Eye (tissue), 1 donor: ENCODE measurements at places on chromosomes 3 and 15.
A peak's percentile ranks its signal among the peaks of the same experiment; 100 is the strongest.

- no peak for DNase-seq
These were observed 10.9 kb downstream of the ATG7 start for GRCh38 chr3:11283139-11283475.

GRCh38 chr3:133955892-133956291 is 60.2 kb upstream of the RAB6B start:
- DNase-seq, result peak; percentile 27

GRCh38 chr3:119300991-119301391 is 6.8 kb downstream of the ARHGAP31 start:
- DNase-seq, result no peak

DNA sequence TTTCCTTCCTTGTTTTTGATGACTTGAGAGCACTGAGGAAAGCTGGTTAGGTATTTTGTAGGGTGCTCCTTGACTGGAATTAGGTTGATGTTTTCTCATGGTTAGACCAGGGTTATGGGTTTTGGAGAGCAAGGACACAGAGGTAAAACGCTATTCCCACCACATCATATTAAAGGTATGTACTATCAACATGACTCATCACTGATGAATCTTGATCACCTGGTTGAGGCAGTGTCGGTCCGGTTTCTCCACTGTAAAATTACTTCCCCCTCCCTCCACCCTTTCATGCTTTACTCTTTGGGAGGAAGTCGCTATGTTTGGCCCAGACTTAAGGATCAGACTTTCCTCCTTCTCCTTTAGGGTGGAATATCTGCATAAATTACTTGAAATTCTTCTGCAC is 201.6 kb downstream of the EDEM1 start:
- no peak for DNase-seq

DNA sequence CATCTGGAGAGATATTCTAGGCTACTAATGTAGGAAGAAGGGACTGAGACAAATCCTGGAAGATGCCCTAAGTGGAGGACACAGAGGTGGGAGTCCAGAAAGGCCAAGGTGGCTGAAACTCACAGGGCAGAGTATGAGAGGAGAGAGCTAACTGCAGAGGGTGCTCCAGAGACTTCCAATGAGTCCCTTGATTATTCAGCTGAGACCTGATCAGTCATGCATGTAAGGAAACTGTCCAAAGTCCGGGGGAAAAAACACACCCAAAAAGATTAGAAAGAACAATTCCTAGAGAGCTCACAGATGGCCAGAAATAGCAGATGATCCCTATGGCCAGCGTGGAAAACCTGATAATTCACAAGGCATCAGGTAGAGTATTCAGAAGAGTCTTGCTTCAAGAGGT is 18.7 kb upstream of the FOXP1 start:
- no peak for DNase-seq

DNA sequence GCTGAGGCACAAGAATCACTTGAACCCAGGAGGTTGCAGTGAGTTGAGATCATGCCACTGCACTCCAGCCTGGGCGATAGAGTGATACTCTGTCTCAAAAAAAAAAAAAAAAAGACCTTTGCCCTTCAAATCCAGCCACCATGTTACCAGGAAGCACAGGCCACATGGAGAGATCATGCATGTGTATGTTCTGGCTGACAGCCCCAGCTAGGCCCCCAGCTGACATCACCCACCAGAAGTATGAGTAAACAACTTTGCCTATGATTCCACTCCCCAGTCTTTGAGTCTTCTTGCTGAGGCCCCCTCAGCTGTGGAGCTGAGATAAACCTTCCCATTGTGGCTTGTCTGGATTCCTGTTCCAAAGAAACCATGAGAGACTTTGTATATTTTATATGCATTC is 3.3 kb upstream of the ARIH2 start:
- DNase-seq, result no peak

GRCh38 chr3:51024765-51025632 is 350.3 kb downstream of the DOCK3 start:
- peak; percentile 39 for DNase-seq

GRCh38 chr3:136008732-136009470 is 43.4 kb downstream of the PPP2R3A start:
- no peak for DNase-seq

- peak; percentile 80 for DNase-seq
These were observed 23.5 kb upstream of the TSC22D2 start for GRCh38 chr3:150384296-150385212.

DNA sequence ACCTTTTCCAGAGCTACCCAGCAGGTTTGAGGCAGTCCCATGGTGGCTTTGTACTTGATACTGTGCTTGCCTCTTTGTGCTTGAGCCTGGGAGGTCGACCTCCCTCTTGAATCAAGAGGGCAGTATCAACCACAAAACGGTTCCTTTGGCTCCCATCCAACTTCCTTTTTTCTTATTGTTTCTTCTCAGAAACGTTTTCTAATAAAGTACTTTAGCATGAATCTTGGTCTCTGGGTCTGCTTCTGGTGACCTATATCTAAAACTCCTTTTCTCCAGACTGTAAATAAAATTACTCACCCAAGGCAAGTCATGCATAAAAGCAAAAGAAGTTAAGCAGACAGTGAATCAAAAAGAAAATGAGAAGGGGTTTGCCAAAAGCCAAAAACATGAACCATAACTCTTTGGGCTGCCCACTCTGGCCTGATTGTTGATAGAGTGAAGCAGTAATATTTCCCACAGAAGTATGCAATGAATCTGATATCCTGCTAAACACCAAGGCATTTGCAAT is 112.2 kb upstream of the SLC4A7 start:
- DNase-seq, result no peak

GRCh38 chr15:64536244-64536836 is 76.0 kb downstream of the ZNF609 start:
- DNase-seq, result no peak

DNA sequence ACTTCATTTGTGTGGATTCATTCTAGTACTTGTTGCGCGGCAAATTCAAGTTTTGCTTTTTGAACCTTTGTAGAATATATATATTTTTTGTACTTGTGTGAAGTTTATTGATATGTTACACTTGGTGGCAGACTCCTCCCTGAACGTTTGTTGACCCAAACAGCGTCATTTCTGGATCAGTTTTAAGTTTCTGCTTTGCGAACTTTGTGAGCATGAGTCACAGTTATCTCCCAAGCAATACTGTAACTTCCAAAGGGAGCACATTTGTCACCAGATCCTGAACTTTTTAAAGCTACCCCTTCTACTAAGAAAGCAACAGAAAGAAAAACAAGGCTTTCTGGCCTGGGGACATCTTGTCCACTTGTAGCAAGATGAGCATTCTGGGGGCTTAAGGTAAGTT is 74.8 kb upstream of the CACNA2D3 start:
- DNase-seq, result no peak

- DNase-seq, result no peak
These were observed 11.0 kb upstream of the STARD5 start for GRCh38 chr15:81334768-81335435.

GRCh38 chr3:123700791-123701722 is 116.2 kb upstream of the HACD2 start:
- DNase-seq, result no peak

GRCh38 chr15:77753281-77753873 is 120.7 kb upstream of the LINGO1 start:
- DNase-seq, result peak; percentile 75

DNA sequence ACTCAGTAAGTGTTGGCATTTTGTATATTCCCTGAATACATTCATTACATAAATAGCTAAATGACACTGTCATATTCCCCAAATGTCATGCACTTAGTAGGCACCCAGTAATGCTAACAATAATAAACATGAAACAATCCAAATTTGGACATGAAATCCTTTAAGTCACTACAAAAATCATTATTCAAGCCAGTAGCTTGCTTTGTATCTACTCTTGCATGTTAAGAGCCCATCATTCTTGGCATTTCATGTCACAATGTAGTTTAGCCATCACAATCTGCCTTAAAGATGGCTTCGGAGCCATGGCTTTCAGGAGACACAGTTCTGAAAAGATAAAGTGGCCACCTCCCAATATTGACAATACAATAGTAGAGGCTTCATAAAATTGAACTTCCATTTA is 32.9 kb upstream of the TM4SF4 start:
- no peak for DNase-seq

- DNase-seq, result no peak
These were observed 1.1 kb upstream of the TLNRD1 start for GRCh38 chr15:80999623-81000036.

DNA sequence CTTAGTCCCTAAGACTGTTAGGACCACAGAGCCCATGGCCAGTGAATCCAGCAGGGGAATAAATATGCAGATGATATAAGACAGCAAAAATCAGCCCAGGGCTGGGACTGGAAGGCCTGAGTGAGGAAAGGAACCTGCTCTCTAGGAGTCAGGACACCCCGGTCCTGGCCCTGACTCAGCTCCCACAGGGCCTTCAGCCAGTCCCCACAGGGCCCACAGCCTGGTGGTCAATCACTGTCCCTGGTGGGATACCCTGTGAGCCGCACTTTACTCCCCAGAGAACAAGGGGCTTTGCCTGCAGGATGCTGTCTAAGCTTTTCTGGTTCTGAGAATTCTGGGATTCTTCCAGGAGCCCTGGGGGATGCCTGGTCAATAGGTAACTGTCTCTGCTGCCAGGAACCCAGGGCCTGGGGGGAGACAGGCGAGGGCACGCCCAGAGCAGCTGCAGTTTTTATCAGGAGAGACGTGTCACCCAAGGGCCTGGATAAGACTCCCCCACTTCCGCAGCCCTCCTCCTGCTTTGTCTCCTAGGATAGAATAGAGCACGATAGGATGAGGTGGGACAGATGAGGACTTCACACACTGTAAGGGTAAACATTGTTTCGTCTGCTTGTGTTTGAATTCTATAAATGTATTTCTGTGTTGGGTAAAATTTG is 49.5 kb upstream of the MCF2L2 start:
- DNase-seq, result no peak

DNA sequence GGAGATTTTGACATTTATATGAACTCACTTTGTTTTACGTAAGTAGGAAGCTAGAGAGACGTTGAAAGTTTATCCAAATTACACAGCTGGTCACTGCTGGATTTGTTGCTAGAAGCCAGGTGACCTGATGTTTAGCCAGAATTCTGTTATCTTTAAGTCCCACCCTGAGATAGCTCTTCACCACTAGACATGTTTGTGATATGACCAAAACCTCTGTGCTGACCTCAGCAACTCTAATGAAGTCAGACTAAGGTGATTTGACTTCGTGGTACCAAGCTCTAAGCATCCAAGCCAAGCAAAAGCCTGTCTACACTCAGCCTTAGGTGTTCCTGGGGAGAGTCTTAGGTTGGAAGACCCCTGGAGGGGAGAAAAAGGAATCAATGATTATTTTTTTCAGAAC is 102.4 kb downstream of the ARRDC4 start:
- no peak for DNase-seq

- no peak for DNase-seq
These were observed 76.6 kb upstream of the PIAS1 start for GRCh38 chr15:67977414-67978089.

DNA sequence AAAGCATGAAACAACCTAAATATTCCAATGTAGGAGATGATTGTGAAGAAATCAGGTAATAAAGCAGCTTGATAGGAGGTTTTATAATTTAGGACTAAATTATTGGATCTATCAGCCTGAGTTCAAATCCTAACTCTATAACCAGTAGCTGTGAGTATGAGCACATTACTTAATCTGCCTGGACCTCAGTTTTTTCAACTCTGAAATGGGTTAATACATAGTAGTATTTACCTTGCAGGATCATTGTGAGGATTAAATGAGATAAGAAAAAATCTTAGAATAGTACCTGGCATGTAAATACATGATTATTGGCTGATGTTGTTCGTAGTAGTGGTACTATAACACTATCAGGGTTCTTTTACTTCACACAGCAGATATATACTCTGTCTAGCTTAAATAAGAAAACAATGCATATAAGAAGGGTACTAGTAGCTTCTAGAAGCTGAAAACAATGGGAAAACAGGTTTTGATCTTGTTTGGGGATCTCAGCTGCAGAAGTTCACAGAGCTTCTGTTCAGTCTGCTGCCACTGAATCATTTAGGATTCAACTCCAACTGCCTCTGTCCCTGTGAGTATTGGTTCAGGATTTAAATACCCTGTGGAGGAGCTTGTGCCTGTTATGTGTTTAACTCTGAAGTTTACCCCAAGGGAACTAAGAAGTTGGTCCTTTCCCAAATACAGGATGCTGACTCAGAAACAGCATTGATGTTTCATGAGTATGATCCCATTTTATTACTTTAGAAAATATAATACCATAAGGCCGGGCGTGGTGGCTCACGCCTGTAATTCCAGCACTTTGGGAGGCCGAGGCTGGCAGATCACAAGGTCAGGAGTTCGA is 34.2 kb downstream of the KAT2B start:
- DNase-seq, result no peak

DNA sequence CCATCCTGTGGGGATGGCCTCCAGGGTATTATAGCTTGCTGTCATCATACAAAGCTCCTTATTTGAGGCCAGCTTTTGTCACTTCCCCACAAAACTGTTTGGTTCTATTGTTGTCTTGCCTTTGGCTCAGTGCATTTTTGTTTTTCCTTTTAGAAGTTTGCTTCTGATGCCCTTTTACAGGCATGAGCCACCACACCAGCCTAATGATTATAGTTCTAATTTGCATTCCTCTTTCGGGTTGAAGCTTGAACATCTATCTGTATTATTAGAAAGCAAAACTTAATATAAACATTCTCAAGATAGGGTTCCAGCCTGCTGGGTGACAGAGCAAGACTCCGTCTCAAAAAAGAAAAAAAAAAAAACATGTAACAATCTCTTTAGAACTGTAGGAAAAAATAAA is 39.8 kb downstream of the SMARCC1 start:
- DNase-seq, result no peak

- DNase-seq, result no peak
These were observed 156.8 kb upstream of the ICE2 start for GRCh38 chr15:60635507-60636352.

GRCh38 chr3:176683382-176683781 is 513.9 kb downstream of the TBL1XR1 start:
- no peak for DNase-seq

GRCh38 chr3:187629711-187630110 is 40.5 kb downstream of the SST start:
- DNase-seq, result no peak

GRCh38 chr3:7423036-7423435 is 562.1 kb downstream of the GRM7 start:
- DNase-seq, result no peak

GRCh38 chr15:37907136-37907535 is 27.3 kb upstream of the TMCO5A start:
- DNase-seq, result no peak
